ENCODE measurements at places on chromosomes 4 and X.

- DNase-seq = no peak
Observed at GRCh38 chr4:28834120-28834519, 1886.0 kb upstream of the PCDH7 start.

DNA sequence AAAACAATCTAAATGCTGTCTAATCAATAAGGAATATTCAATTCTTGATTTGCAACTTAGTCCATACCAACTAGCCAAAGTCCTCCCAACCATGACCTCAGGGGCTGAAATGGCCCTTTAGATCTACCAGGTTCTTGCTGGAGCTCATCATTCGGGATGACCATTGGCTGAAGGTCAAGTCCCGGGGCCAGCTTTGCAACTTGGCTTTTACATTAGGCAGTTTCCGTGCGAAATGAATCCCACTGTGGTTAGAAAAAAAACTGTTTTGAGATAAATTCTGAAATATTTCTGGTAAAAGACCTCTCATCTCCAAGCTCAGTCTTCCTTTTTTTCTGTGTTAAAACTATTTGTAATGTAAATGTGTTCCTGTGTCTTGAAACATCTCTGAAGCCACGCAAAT, 178.6 kb downstream of the TENM3 start:
- no peak for DNase-seq

DNA sequence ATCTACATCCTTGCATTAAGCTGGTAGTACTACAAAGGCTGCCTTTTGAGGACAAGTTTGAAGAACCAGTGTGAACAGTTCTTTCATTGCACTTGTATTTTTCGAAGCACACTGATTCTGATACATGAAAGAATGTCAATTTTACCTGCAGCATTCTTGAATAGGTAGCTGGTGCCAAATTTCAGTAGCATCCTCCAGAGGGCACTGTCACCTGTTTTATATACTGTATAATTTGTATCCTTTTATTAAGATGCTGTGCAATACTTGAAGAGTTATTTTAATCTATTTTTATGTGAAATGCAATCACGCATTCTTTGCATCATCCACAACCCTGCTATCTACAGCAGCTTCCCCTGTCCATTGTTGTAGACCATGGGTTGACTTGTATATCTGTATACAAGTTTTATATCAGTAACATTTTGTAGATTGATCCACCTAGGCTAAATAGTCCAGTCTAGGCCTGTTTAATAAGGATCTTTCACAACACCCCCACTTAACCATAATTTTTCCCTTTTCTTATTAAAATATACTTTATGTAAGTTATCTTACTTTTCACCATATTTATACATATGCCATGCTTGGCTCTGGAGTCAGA, 325.7 kb downstream of the PCDH7 start:
- no peak for DNase-seq

DNA sequence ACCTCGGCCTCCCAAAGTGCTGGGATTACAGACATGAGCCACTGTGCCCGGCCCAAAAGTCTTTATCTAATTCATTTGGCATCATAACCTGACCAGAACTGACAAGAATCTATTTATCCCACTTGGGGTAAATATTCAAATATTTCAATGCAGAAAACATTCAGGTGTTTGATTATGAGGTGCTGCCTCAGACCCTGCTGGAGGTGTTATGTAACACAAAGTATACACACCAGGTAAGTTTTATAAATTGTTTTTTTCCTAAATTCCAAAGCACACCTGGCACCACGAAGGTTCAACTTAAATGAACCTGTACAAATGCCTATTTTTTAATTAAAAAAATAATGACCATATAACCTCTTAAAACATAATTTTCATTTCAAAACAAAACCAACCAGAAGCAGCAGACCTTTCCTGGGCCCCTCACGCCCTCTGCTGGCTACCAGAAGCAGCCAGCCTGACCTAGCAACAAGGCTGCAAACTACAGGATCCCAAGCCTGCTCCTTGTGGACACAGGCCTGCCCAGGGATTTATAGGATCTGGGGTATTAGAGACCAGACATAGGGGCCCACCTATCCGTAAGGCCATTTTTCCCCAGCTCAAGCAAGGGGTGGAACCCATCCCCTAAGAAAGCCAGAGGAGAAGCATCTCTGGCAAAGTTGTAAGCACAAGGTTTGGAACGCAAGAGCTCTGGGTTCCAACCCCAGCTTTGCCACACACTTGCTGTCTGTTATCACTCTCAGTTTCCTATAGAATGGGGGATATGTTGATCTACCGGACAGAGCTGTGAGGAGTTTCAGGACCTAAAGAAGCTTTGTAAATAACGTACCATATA, 11.7 kb downstream of the OTUD5 start:
- DNase-seq = peak; percentile 46

DNA sequence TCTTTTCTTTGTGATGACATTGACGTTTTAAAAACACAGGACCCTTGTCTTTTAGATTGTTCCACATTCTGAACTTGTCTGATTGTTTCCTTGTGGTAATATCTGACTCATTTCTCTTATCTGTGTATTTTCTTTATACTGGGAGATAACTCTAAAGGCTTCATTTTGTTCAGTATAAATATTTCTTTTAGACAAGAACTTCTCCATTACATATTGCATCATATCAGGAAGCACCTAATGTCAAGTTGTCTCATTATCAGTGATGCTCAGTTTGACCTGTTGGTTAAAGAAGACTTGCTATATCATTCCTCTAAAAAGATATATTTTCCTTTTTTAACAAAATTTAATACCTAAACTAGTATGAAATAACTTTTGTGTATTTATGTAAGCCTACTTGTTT, 152.3 kb upstream of the BMP3 start:
- DNase-seq = no peak

- DNase-seq = no peak
Observed at GRCh38 chr4:20288047-20288650, 36.4 kb downstream of the SLIT2 start.

DNA sequence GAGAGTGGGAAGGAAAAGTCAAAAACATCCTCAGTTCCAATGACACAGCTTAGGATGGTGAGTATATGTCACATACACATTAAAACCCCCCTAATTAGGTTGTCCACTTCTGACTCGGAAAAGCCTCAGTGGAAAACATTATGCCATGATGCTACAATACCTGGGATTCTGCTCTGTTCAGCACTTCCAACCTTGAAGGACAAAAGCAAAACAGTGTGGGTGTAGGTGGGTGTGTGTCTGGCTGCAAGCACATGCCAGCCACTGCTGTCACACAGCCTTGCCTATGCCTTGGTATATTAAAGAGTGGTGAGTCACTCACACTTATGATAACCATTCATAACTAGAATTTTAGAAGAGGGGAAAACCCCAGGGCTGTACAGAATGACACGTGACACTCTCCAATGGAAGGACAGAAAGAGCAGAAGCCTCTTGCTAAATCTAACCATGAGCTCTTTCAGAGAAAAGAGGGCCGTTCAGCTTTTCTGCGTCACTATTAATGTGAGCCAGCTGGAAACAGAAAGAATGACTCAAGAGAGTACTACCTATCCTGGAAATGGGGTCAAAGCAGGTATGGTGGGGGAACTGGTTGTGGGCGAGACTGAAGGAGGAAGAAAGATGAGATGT, 159.6 kb downstream of the TET2 start:
- DNase-seq = peak; percentile 42

- peak; percentile 2 for DNase-seq
Observed at GRCh38 chr4:67871867-67872266, 11.9 kb downstream of the TMPRSS11D start.

- no peak for DNase-seq
Observed at GRCh38 chr4:153418121-153418520, 48.0 kb upstream of the TMEM131L start.

- no peak for DNase-seq
Observed at GRCh38 chr4:106038012-106038411, 142.7 kb downstream of the NPNT start.

DNA sequence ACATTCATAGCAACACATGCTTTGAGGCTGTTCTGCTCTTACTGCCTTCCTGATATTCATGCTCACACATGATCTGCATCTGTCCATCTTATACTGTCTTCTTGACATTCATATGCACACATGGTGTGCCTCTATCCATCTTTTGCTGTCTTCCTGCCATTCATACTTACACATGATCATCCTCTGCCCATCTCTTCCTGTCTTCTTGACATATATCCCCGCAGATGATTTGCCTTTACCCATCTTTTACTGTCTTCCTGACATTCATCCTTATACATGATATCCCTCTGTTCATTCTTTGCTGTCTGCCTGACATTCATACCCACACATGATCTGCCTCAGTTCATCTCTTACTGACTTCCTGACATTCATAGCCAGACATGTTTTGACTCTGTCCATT, 36.8 kb downstream of the SCML1 start:
- no peak for DNase-seq

- DNase-seq = no peak
Observed at GRCh38 chrX:40931921-40932320, 153.3 kb upstream of the USP9X start.

- no peak for DNase-seq
Observed at GRCh38 chrX:37872303-37872655, 24.9 kb upstream of the DYNLT3 start.

DNA sequence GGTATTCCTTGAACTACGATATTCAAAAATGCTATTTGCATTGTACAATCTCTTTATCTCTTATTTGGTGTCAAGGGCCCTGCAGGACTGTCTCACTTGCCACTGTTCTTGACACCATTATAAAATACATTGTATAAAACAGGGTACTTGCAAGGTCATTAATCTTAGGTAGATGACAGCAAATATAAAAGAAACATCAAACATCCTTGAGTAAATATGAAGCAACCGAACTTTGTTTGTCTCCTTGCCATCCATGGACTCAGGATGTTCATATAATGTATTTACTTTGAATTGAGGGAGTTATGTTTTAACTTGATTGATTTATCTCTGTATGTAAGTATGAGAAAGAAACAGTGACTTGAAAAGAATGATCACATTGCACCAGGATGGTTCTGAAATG, 87.3 kb downstream of the UGT2B4 start:
- DNase-seq = no peak

DNA sequence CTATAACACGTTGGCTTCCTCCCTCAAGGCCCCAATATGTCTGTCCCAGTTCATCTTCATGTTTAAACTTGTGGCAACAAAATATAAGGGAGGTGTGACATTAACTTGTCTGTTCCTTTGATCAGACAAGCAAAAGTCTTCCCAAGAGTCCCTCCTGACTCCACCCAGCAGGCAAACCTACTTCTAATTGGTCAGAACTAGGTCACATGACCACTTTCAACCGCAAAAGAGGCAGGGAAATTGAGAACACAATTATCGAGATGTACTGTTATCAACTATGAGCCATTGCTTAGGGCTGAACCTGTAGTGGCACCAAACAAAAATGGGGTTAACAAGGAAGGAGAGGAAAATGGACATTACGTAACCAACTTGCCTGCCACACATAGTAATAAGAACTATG, 246.8 kb upstream of the TET2 start:
- DNase-seq = no peak

- DNase-seq = no peak
Observed at GRCh38 chr4:105357258-105357980, 116.4 kb downstream of the PPA2 start.
